Activated naive CD8-positive, alpha-beta T cell treated with anti-CD3 and anti-CD28 coated beads, Interleukin-2, amount 10 ng/mL, durations not matched to agents 7 days and 5 days (primary cell): ENCODE measurements at places on chromosomes 12 and 14. TPM values are rescaled to one million over a fixed set of nuclear protein-coding genes. Genes with fewer than 3 reads are reported as not detected.

DNA sequence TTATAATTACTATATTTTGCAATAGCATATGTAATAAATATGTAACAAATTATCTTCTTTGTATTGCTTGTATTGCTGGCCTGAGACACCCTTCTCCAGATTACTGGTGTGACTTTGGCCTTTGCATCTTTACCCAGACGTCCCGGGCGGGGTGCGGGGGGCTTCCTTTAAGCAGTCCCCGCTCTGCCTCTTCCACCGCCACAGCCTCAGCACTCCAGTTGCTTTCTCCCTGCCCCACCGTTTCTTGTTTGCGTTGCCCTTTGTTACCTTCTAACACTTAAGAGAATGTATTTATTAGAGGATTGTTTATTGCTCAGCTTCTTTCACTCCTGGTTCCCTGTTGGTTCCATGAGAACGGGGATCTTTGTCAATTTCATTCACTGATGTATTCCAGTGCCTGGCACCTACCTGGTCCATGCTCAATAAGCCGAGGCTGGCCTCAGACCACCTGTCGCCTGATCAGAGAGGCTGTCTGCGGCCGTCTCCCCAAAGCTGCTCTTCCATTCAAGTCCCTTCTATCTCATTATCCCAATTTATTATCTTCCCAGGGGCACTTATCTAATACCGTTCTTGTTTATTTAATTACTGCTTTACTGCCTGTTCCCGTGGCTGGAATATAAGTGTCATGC, 100.5 kb upstream of the RFLNA start:
- no peak for DNase-seq
- peaks cover 4% of the 10 kb centered on the region for H3K36me3 ChIP-seq
- H3K4me1 ChIP-seq = peaks cover 14% of the 10 kb centered on the region
- H3K27me3 ChIP-seq = peaks cover 2% of the 10 kb centered on the region
- no peak overlapping the region for H3K27ac ChIP-seq
- H3K4me3 ChIP-seq = no peak overlapping the region

GRCh38 chr12:89574736-89575208, 48.9 kb upstream of the POC1B start:
- peaks cover 3% of the 10 kb centered on the region for H3K36me3 ChIP-seq
- H3K27ac ChIP-seq = no peak overlapping the region
- H3K27me3 ChIP-seq = no peaks in the 10 kb centered on the region
- no peak overlapping the region for H3K4me3 ChIP-seq

- H3K4me3 ChIP-seq = peak overlapping the region; percentile 88
- H3K27ac ChIP-seq = peak overlapping the region; percentile 12
- no peaks in the 10 kb centered on the region for H3K27me3 ChIP-seq
- H3K4me1 ChIP-seq = peaks cover 16% of the 10 kb centered on the region
- no peak for DNase-seq
Measured at GRCh38 chr12:71838231-71838630, 1.3 kb upstream of the TBC1D15 start.

GRCh38 chr12:128476266-128476665, 209.3 kb downstream of the TMEM132C start:
- no peak for DNase-seq
- H3K4me3 ChIP-seq = no peak overlapping the region
- no peaks in the 10 kb centered on the region for H3K36me3 ChIP-seq
- H3K4me1 ChIP-seq = no peaks in the 10 kb centered on the region
- no peaks in the 10 kb centered on the region for H3K27me3 ChIP-seq

DNA sequence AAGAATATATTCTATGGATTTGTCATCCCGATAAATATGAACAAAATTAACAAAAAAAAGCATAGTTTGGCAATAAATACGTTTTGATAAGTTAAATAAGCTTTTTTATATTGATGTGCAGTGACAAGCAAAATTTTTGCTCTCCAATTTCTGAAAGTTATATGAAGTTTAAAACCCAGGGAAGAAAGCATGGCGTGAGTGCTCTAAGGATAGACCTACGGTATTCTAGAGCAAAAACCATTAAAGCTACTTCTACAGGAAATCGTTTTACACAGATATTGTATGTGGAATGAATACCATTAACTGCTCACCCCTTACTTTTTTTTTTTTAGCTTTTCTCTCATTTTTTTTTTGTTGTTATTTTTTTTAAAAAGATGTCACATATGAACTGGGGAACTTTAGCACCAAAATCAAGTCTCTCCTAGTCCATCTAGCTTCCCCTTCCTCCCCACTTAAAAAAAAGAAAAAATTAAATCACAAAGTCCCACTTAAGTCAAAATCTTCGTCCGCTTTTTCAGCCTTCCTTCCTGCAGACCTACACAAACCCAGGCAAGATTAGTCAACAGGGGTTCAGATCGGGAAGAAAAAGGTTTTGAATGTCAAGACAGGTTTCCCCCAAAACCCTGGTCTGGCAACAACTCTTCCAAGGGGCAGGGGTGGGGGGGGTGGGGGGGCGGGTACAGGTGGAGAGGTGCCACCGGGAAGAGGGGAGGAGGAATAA, 4.4 kb downstream of the ZFP36L1 start:
- no peaks in the 10 kb centered on the region for H3K27me3 ChIP-seq
- peaks cover 54% of the 10 kb centered on the region for H3K4me1 ChIP-seq
- H3K27ac ChIP-seq = peak overlapping the region; percentile 100

- no peak overlapping the region for H3K27ac ChIP-seq
- H3K4me3 ChIP-seq = no peak overlapping the region
- no peaks in the 10 kb centered on the region for H3K4me1 ChIP-seq
- H3K36me3 ChIP-seq = no peaks in the 10 kb centered on the region
Measured at GRCh38 chr14:57957441-57957840, 91.5 kb upstream of the SLC35F4 start.

GRCh38 chr12:9702255-9702654, 30.6 kb downstream of the CLECL1 start:
- DNase-seq = peak; percentile 69
- peaks cover 69% of the 10 kb centered on the region for H3K4me1 ChIP-seq
- peak overlapping the region; percentile 77 for H3K4me3 ChIP-seq
- peak overlapping the region; percentile 93 for H3K27ac ChIP-seq
- H3K36me3 ChIP-seq = peaks cover 43% of the 10 kb centered on the region

GRCh38 chr12:107320033-107320928, 226.9 kb upstream of the CRY1 start:
- H3K27me3 ChIP-seq = peaks cover 13% of the 10 kb centered on the region
- H3K27ac ChIP-seq = peak overlapping the region; percentile 92
- H3K36me3 ChIP-seq = peaks cover 2% of the 10 kb centered on the region
- peak; percentile 90 for DNase-seq
- peaks cover 34% of the 10 kb centered on the region for H3K4me1 ChIP-seq
- H3K4me3 ChIP-seq = peak overlapping the region; percentile 88

DNA sequence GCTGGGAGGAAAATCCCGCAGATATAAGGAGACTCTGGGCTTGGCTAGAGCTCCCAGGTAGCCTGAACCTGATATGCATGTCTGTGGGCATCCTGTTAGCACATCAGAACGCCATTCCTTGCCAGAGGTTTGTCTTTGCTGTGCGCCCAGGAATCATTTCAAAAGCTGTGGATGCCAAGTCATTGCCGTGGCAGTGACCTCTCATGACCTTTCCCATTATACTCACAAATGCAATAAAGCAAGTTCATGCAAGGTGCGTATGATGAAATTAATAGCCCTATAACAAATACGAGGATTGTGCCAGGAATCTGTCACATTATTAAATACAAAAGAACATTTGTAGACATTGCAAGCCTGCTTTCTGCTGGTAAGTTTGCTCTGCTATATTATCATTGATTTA, 229.1 kb upstream of the PELI2 start:
- H3K27me3 ChIP-seq = peaks cover 21% of the 10 kb centered on the region
- H3K27ac ChIP-seq = no peak overlapping the region
- no peak overlapping the region for H3K4me3 ChIP-seq

DNA sequence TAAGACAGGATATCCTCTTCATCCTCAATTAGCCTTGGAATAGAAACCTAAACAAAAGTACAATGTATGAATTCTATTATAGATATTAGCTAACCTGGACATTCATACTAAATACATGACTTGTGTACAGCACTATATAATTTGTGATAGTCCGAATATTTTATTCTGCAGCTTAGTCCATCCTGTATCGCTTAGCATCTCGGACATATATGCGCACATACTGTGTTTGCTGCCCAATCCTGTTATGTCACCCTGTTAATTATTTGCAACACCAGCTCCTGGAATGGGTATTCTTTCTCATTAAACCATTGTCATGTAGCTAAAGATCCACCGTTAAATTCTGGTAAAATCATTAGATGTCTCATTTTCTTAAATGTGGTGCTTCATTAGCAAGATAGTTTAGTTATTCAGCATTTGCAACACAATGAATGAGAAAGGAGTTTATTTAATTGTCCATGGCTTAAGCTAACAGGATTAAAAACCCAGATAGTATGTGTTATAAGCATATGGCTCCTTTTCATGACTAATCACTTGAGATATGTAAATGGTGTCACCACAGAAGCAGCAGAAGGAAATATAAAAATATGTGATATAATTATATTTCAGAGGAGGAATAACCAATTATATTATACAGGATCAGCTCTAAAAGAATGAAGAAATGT, 156.0 kb upstream of the ARHGAP5 start:
- DNase-seq = no peak
- H3K4me3 ChIP-seq = no peak overlapping the region
- peaks cover 6% of the 10 kb centered on the region for H3K27me3 ChIP-seq
- no peaks in the 10 kb centered on the region for H3K36me3 ChIP-seq
- H3K27ac ChIP-seq = no peak overlapping the region

- H3K36me3 ChIP-seq = peaks cover 27% of the 10 kb centered on the region
- H3K4me3 ChIP-seq = peak overlapping the region; percentile 71
- H3K27ac ChIP-seq = peak overlapping the region; percentile 56
- H3K27me3 ChIP-seq = no peaks in the 10 kb centered on the region
Measured at GRCh38 chr12:54352022-54352531, 12.2 kb downstream of the GPR84 start.

DNA sequence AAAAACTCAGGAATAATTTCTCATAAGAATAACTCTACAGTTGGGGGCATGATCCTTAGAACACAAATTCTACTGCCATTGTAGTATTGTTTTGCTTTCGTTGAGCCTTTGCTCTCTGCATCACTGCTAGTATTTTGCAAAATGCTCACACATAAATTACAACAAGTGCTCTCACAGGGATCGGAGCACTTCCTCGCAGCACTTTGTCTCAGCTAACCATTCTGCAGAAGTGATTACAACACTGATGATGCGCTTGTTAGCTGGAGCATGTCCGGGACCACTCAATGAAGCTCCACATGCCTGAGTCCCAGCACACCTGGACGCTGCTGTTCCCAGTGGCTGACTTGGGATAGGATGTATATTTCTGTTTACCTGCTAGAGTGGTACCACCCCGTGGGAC, 31.6 kb downstream of the MOAP1 start:
- peaks cover 4% of the 10 kb centered on the region for H3K4me1 ChIP-seq
- H3K27me3 ChIP-seq = peaks cover 6% of the 10 kb centered on the region
- H3K36me3 ChIP-seq = no peaks in the 10 kb centered on the region

GRCh38 chr12:7188562-7189397, 706 bp upstream of the PEX5 start:
- peaks cover 13% of the 10 kb centered on the region for H3K36me3 ChIP-seq
- peak; percentile 74 for DNase-seq
- H3K27ac ChIP-seq = peak overlapping the region; percentile 95
- peaks cover 4% of the 10 kb centered on the region for H3K27me3 ChIP-seq

DNA sequence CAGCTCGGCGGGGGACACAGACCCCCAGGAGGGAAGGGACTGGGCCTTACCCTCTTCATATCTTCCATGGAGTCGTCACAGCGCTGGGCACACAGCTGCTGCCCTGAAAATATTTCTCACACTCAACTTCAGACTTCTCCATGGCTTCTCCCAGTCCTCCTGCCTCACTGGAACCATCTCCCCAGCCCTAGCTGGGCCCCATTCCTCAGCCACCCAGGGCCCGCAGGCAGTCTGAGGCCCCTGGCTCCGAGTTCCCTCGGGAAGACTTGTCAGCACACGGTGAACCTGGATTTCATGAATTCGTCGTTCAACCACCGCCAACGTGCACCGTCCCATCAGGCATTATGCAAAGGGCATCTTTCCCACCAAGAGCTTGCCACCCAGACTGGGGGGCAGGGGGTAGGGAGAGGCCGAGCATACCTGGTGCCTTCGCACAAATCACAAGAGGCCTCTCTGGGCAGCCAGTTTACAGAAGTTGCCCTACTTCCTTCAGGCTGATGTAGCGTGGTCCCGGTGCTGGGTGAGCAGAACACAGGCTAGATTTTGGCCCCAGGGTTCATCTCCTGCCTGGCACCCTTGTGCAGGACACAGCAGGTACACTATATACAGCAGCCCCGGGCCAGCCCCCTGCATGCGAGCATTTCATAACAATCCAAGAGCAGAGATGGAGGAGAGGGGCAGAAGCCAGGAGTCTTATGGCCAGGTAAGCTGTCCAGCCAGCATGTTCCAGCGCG, 44.2 kb downstream of the LTBP2 start:
- H3K4me1 ChIP-seq = peaks cover 9% of the 10 kb centered on the region
- DNase-seq = no peak
- peaks cover 36% of the 10 kb centered on the region for H3K27me3 ChIP-seq
- no peaks in the 10 kb centered on the region for H3K36me3 ChIP-seq
- no peak overlapping the region for H3K27ac ChIP-seq

DNA sequence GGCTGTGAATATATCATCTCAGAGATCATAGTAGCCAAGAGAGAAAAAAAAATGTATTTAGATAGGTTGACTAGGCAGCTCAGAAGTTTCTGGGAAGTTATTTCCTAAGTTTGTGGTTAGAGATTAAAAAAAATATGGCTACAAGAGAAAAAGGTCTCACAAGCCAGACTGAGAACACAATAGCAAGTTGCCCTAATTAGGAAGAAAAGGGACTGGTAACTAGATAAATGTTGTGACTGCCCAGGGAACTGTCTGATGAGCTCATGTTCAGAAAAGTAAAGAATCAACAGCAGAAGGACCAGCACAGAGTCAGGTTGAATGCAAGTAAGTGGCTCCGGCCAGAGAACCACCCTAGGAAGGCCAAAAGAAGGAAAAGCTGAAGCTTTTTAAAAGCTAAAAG, 256.6 kb downstream of the PRKD1 start:
- no peaks in the 10 kb centered on the region for H3K27me3 ChIP-seq
- no peak overlapping the region for H3K27ac ChIP-seq
- DNase-seq = no peak
- H3K4me1 ChIP-seq = no peaks in the 10 kb centered on the region
- H3K4me3 ChIP-seq = no peak overlapping the region

DNA sequence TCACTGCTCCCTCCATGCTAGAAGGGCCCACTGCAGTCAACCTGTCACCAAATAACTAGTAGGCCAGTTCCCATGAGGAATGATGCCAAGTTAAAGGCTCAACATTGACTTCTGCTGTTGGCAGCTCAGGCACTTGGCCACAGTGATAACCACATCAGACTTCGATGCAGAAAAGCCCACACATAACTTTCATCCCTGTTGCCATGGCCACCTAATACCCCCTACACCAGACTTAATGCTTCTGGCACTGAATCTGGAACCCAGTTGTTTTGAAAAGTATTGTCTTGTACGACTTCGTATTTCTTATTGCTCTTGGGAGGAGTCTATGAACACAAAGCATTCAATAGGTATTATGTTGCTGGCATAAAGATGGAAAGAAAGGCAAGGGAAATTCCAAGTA, 44.3 kb upstream of the HELB start:
- no peaks in the 10 kb centered on the region for H3K36me3 ChIP-seq
- no peak overlapping the region for H3K27ac ChIP-seq
- no peaks in the 10 kb centered on the region for H3K4me1 ChIP-seq
- no peak for DNase-seq

Gene LRRC10
- total RNA-seq = not detected

Gene GCN1
- total RNA-seq = 101 TPM

Gene TEX52
- not detected for total RNA-seq

Gene VWF
- 0.44 TPM for total RNA-seq

Gene IQSEC3
- 7.3 TPM for total RNA-seq

Gene PIK3C2G
- total RNA-seq = not detected

Gene BTBD6
- total RNA-seq = 51.3 TPM

Gene PTHLH
- total RNA-seq = not detected

Gene COL2A1
- not detected for total RNA-seq
